ENCODE measurements at places on chromosomes 5 and 9.

- DNase-seq, result no peak
Observed at GRCh38 chr5:149443210-149443609, 64.1 kb upstream of the IL17B start.

- no peak for DNase-seq
Observed at GRCh38 chr5:65191554-65192135, 290.1 kb downstream of the ADAMTS6 start.

DNA sequence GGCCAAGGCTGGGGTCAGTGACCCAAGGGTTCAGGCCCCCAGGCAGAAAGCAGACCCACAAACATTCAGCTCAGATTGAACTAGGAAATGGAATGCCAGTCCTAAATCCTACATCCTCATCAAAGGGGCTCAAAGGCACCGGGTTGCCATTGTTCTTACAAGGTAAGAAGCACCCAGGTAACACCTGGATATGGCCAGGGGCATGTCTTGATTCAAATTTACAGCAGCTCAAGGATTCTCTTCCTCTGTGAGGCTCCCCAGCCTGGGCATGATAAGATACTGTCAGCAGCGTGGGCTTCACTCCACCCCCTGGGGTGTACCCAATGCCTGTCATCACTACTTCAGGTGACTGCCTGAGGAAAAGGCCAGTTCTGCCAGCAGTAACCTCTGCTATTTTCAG lies 92.1 kb upstream of the FSTL4 start:
- no peak for DNase-seq

DNA sequence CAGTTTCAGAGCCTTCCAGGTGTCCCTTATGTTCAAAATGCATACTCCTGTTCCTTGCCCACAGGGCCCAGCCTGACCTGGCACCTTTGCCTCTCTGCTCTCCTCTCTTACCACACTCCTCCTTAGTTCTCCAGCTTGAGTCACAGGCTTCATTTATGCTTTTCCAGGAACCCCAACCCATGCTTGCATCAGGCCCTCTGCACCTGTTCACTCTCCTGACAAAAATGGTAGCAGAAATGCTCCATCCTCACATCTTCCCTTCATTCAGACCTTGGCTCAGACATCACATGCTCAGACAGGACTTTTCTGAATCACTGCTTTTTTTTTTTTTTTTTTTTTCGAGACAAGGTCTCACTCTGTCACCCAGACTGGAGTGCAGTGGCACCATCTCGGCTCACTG lies 15.1 kb upstream of the RNF145 start:
- no peak for DNase-seq

- no peak for DNase-seq
Observed at GRCh38 chr9:13555989-13556500, 276.6 kb upstream of the MPDZ start.

DNA sequence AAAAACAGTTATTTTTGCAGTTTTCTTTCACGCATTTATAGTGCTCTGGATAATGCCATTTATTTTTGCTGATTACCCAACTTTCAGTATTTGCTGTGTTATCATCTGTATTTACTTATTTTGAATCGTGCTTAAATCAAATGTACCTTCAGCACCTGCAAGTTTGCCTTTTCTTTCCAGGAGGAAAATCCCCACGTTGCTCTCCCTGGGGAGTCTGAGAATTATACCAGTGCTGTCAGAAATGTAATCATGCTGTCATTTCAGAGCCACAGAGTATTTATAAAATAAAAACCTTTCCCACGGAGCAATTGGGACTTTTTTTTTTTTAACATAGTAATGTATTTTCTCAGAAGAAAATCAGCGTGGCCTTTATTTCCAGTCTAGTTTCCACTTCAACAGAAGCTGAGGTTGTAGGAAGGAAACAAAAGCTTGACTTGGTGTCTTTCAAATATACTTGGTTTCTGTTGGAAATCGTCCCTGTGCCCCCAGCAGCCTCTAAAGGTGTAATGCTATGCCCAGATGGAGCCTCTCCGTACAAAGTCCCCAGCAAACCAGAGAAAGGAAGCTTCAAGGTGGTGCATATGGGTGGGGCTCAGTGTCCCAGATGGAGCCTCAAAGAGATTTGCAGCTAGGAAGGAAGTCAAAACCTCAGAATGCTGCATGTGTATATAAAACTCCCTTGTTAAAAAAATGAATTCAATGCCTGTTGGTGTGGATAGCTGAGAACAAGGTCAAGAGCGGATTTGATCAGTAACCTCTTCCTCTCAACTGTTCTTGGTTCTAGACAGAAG lies 2.1 kb downstream of the GPR150 start:
- DNase-seq, result no peak

GRCh38 chr9:114953959-114954358 lies 23.6 kb upstream of the TNFSF8 start:
- no peak for DNase-seq

DNA sequence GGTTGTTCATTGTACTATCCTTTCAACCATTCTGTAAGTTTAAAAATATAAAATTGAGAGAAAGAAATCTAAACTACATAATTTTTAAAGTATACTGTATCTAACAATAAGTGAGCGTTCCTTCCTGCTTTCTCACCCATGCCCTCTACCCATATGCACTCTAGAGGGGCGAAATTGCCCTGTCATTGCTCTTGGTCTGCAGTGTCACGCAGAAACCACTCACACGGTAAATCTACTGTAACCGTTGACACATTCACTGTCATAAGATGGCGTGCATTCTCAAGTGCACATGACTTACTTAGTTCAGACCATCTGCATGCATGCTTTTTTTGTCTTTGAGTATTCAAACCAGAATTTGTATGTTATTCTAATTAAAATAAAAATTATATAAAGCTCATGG lies 55.7 kb upstream of the NIPBL start:
- no peak for DNase-seq

- no peak for DNase-seq
Observed at GRCh38 chr5:43244823-43245565, 53.0 kb downstream of the NIM1K start.

DNA sequence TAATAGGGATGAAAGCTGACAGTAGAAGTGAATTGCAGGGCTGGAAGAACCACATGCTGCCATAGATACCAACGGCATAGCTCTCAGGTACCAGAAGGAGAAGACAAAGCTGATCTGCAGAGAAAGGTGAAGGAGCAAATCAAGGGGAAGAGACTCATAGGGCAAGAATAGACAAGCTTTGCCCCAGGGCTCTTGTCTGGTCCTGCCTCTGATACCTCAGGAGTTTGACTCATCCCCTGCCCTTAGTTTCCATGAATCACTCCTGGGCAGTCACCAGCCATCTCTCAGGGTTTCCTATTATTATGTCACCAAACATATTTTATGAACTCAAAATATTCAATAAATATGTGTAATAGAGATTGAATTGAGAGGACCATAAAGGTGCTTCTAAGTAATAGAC lies 800.9 kb downstream of the DNAH5 start:
- DNase-seq, result no peak

- DNase-seq, result no peak
Observed at GRCh38 chr9:130927995-130928900, 10.8 kb downstream of the FIBCD1 start.

DNA sequence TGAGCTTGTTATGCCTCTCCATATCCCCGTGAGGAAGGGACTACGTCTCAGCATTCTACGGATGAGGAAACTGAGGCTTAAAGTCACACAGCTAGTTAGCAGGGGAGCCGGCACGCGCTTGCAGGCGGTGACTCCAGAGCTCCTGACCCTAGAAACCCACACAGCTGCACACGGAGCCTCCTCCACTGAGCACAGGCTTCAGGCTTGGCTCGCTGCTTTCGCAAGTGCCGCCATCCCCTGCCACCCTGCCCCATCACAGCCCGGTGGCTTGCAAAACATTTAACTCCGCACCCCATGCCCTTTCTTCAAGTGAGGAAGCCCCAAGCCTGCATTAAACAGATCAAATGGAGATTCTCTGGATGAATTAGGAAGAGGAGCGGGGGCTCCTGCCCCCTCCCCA lies 138.3 kb downstream of the HSD17B3 start:
- DNase-seq, result no peak

Measured in glomerular endothelial cell (primary cell).